ENCODE measurements at places on chromosomes 2 and 18. TPM values are rescaled to one million over a fixed set of nuclear protein-coding genes. Genes with fewer than 3 reads are reported as not detected.

The SP140 gene
- total RNA-seq = not detected

The ARHGEF33 gene
- 0.11 TPM for total RNA-seq

The DTNB gene
- 8.8 TPM for total RNA-seq

The TSPYL6 gene
- not detected for total RNA-seq

The RAX gene
- not detected for total RNA-seq

The TBR1 gene
- total RNA-seq = 0.01 TPM

The LCT gene
- total RNA-seq = 0.04 TPM

The GALNT13 gene
- 9.3 TPM for total RNA-seq

The GKN2 gene
- total RNA-seq = 1.5 TPM

The IL1RN gene
- total RNA-seq = 0.54 TPM

The FZD7 gene
- 5.5 TPM for total RNA-seq

The ABCG8 gene
- total RNA-seq = not detected

The SERPINB13 gene
- not detected for total RNA-seq

The PTPRN gene
- total RNA-seq = 1.4 TPM

The BOK gene
- total RNA-seq = 27.5 TPM

The RAPGEF4 gene
- total RNA-seq = 0.45 TPM

The FBXO15 gene
- total RNA-seq = 0.61 TPM

The AFF3 gene
- 0.08 TPM for total RNA-seq

The NT5C1B gene
- not detected for total RNA-seq

The GPR39 gene
- total RNA-seq = 5.9 TPM

The RAB3GAP1 gene
- 24.3 TPM for total RNA-seq

The CFAP221 gene
- total RNA-seq = 0.22 TPM

The G6PC2 gene
- not detected for total RNA-seq

The GPR35 gene
- total RNA-seq = 0.83 TPM

The SCN7A gene
- not detected for total RNA-seq

The KCNJ13 gene
- total RNA-seq = not detected

The C2orf72 gene
- 7.8 TPM for total RNA-seq

The NOL4 gene
- total RNA-seq = not detected

The CDKL4 gene
- not detected for total RNA-seq

The POMC gene
- not detected for total RNA-seq

The SLC30A3 gene
- total RNA-seq = 3.3 TPM

Measured in A549 treated with dexamethasone at 1 μM for 4 hours (cell line).